ELR (cell line): ENCODE measurements at places on chromosomes 12 and 14.

DNA sequence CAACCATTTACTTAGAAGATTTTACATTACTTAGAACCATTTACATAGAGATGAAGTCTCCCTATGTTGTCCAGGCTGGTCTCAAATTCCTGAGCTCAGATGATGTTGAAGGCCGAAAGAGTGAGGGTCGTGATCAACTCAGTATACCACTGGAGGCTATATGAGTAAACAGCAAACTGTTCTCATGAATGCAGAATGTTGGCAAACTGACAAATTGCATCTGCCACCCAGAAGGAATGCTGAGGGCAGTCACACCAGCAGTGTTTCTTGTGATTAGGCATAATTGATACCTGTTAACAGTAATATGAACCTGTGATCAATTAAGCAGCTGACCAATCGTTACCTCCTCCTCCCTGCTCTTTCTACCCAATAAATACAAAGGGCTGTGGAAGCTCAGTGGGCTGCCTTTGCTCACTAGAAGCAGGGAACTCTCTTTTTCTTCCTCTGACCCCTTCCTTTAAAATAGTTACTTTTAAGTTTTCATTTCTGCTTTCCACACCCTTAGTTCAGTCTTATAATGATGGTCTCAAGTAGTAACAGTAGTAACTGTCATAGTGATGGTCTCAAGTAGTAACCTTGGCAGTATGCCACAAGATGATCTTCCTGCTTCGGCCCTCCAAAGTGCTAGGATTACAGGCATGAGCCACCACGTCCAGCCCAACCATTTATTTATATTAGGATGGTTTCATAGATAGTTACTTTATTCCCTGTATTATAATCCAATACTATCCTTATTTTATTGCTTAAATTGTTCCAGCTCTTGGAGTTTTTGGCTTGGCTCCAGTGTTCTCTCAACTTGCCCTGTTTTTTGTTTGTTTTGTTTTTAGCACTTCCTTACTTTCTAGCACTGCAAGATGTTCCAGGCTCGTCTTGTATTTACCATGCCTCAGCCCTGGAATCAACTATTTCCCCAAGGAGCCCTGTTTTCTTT lies 25.8 kb downstream of the LIMA1 start:
- DNase-seq: peak; percentile 75

GRCh38 chr14:85248881-85249635 lies 280.9 kb upstream of the FLRT2 start:
- DNase-seq: peak; percentile 20

DNA sequence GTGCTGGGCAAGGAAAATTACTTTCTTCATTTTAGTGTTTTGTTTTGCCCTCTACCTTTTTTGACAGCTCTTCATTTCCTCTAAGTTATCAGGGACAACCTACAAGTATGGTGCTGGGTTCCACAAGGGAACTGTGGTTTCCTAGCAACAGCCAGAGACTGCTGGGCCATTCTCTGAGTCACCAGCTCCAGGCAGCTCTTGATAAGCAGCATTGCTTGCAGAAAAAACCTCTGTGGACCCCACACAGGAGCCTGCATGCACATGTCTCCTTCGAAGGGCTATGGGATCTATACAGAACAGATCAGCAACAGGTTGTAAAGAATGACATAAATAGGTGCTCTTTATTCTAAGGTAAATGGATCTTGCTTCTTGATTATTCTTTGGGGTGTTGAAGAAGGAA lies 81.0 kb upstream of the CCDC196 start:
- DNase-seq: peak; percentile 26

DNA sequence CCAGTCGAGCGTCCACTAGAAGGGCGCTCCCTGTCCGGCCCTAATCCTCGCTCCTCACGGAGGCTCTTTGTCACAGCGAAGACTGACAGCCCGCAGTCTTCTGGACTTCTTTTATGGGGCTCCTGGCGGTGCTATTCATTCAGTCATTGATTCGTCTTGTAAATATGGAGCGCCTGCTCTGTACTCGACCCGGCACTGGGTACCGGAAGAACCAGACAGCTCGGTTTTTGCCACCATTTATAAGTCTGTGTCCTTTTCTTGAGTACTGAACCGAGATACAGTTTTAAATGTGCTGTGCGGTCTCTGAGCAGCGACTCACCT lies 570 bp downstream of the DMAC2L start:
- no peak for DNase-seq

DNA sequence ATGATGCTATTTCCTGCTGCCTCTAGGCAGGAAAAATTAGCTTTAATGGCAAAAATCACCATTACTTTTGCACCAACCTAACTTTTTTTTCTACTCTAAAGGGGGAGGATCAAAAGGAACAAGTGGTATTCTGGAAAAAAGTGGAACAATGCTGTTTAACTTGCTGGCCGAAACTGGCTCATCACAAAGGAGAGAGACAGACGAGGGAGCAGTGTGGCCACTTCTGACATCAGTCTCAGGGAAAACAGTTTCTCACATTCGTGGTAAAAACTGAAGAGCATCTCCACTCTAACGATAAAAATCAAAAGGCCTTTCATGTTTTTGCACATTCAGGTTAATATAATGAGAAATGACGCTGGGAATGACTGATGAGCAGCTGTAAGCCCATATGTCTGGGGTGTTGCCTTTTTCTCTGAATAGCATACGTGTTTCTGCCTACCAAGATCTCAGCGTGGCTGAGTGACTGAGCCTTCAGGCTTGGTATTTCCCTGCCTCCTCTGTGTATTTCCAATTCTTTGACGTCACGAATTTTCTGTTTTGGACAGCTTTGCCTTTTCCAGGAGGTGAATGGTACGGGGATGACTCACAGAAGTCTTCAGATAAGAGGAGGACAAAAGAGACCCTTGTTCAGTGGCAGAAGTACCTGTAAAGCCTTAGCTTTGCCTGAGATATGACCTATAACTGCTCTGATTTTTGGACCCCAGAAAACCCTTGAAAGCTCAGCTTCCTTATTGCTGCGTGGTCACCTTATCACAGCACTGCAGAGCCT lies 358.8 kb downstream of the GLT1D1 start:
- no peak for DNase-seq

- no peak for DNase-seq
Measured at GRCh38 chr12:18302809-18303430, 41.6 kb downstream of the PIK3C2G start.

- DNase-seq: no peak
Measured at GRCh38 chr12:6959058-6959804, 8.1 kb downstream of the PTPN6 start.

DNA sequence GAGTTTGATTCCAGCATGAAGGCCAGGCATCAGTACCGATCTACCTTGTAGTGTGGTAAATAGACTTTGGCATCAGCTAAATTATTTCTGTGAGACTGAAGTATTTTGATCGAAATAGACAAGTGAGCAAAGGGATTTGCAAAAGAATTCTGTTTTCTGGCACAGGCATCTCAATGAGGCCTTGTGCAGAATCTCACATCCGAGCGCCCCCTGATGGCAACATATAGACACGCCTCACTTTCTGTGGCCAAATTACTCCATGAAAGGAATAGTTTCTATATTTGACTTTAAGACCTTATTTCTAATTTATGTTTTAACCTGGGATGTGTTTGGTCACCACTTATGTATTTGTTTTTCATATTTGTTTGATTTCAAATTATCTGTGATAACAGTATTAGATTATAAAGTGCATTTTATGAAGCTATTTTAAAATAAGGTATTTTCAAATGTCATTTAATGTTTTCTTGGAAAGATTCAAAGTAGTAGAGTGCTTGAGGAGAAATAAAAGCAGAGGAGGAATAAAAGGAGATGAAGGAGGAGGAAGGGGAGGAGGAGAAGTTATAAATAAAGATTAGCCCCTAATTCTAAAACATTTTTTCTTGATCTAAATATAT lies 731.9 kb downstream of the NRXN3 start:
- peak; percentile 51 for DNase-seq

DNA sequence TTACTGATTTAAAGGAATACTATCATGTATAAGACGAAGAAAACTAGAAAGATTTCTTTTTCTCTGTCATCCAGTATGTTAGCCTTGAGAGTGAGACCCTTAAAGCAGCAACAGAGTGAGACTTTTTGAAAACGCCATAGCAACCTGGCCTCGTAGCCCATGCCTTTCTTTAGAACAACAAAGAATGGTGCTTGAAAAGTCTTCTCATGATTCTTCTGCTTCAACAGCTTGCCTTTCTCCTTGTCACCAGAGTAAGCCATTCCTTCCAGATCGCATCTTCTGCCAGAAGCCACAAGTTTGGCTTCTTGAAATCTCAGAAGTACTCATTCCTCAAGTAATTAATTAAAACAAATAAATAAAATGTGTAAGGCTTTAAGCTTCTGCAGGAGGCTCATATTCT lies 109.3 kb downstream of the PDE3A start:
- DNase-seq: no peak

DNA sequence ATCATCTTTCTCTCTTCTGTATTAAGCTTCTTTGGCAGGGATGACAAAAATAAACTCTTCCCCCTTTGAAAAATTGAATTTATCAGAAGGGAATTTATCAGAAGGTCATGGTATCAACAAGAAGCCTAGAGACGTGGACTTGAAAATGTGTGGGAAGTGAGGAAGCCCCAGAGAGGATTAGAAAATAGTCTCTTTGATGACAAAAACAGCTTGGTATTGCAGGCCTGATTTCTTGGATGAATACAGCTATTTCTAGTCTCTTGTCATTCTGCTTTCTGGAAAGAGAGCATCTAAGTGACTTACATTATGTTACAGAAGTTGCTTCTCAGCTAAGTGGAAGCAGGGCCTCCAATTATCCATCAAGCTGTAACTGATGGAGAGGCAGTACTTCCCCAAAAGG lies 111.1 kb downstream of the KITLG start:
- no peak for DNase-seq

GRCh38 chr14:87852107-87852506 lies 140.9 kb downstream of the GALC start:
- no peak for DNase-seq

DNA sequence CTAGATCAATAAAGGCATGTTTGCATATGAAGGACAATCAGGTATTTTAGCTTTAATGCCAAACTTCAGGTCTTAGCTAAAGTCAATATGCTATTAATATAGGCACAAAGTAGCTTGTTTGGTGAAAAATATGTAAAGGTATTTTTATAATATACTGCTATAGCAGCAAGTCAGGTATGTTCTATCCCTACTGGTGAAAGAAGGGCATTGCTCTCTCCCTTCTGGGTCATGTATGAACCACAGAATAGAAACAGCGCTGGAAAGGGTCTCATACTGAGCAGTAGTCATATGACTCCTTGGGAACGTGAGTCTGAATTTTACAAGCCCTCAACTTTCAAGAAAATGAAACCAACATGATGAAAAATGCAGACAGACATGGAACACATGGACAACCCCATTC lies 314.6 kb downstream of the GRIN2B start:
- peak; percentile 11 for DNase-seq

GRCh38 chr12:107512391-107512790 lies 173.2 kb upstream of the PWP1 start:
- DNase-seq: no peak

- DNase-seq: no peak
Measured at GRCh38 chr14:49051328-49052060, 534.7 kb downstream of the RPS29 start.

DNA sequence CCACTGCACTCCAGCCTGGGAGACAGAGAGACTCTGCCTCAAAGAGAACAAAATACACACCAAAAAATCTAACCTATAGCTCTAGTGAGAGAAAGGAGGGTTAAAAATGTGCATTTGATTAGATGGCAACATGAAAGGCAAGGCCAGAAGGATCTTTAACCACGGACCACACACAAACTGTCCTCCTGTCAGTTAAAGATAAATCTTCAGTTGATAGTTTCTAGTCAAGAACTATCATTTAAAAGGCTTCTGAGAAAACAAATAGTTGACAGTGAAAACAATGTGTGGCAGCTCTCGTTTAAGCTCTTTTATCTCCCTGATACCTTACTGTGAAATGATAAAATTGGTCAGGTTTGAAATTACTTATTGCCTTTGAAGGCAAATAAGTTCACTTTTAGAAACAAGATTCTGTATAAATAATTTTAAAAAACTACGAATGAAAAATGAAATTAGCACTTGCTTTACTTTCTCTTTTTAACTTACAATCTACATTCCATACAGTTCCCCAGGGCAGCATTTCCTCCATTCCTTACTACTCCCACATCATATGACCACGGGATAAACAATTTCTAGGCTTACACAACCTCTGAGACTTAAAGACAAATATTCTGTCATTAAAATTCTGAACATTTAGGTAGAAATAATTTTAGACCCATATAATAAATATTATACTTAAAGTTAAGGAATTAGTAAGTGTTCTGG lies 71.4 kb upstream of the GNPNAT1 start:
- DNase-seq: peak; percentile 72

DNA sequence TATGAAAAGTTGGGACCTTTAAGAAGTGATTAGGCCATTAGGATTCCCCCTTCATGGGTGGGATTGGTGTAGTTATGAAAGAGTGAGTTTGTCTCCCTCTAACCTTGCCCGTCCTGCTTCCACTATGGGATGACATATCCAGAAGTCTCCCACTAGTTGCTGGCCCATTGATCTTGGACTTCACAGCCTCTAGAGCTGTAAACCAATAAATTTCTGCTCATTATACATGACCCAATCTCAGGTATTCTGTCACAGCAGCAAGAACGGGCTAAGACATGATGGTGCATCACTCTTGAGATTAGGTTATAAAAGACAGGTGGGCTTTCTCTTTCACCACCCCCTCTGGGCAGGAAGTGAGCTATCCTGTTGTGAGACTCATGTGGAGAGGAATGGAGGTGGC lies 8.6 kb upstream of the SMOC1 start:
- no peak for DNase-seq

DNA sequence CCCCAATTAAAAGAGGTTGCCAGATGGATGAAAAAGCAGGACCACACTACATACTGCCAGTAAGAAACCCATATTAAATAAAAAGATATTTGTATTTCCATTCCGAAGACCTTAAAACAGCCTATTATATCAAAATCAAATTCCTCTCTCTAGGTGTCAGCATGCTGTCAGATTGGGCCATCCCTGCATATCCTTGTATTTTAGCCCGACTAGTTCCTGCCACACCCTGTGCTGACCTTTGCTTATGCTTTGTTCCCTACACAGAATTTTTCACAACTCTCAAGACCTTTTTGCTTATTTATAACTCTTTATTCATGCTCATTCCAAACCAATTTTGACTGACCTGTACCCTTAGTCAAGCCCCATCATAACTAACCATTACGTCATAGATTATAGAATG lies 12.8 kb downstream of the GSKIP start:
- no peak for DNase-seq

GRCh38 chr12:111238075-111238734 lies 130.7 kb downstream of the PHETA1 start:
- no peak for DNase-seq

- no peak for DNase-seq
Measured at GRCh38 chr12:104547235-104547634, 90.5 kb downstream of the CHST11 start.

DNA sequence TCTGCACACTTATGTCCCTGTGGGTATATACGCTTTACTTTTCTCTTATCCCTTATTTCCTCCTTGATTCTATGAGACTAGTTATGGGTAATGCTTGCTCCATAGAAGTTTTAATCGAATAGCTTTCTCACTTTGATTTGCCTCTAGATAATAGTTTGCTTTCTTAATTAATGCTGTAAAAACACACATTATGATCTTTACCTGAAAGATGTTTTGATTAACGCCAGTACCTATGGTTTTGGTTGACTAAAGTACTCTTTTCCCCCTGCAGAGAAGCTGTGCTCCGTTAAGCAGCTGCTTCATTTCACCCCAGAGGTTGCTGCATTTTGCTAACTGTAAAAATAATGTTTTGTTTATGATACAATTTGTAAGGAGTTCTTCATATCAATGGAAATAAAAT lies 362.3 kb downstream of the FLRT2 start:
- DNase-seq: no peak

- no peak for DNase-seq
Measured at GRCh38 chr12:21438643-21439042, 1.2 kb downstream of the PYROXD1 start.

- DNase-seq: peak; percentile 14
Measured at GRCh38 chr12:3622021-3622821, 130.7 kb downstream of the CRACR2A start.
